GM04504 (cell line): ENCODE measurements at places on chromosomes 11 and 22.

DNA sequence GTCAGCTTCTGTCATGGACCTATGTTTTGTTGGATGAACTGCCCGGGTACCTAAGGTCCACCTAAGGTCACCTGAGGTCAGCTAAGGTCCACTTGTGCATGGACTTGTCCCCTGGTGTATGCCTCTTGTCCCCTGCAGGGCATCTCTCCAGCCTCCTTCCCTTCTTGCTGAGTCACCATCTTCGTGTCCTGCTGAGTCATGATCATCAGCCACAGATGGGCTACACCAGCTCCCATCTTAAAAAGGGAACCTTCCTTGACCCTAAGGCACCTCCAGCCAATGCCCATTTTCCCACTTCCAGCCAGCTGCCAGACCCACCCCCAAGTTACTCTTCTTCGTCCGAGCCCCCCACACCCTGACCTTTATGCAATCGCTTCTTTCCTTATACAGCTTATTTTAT, 544.9 kb downstream of the TBC1D22A start:
- DNase-seq, result peak; percentile 25

DNA sequence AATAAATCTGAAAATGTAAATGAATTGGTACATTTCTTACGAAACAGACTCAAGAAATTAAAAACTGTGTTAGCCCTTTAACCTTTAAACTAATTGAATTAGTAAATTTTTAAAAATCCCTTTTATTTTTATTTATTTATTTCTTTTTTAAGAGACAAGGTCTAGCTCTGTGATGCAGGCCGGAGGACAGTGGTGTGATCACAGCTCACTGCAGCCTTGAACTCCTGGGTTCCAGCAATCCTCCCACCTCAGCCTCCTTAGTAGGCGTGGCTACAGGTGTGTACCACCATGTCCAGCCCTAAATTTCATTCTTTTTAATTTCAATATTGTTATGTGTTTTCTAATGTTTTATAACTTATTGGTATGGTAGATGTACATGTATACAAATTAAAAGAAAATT, 72.6 kb downstream of the MYEOV start:
- DNase-seq, result no peak

DNA sequence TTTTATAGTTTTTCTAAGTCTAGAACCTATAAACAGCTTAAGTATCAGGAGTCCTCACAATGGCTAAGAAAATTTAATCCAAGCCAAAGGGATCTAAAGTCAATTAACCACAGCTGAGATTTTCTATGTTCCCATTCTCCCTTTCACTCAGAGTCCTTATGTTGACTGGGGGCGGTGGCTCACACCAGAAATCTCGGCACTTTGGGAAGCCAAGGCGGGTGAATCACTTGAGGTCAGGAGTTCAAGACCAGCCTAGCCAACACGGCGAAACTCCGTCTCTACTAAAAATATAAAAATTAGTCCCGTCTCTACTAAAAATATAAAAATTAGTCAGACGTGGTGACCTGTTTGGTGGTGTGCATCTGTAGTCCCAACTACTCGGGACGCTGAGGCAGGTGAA, 6.9 kb downstream of the RDX start:
- DNase-seq, result no peak

DNA sequence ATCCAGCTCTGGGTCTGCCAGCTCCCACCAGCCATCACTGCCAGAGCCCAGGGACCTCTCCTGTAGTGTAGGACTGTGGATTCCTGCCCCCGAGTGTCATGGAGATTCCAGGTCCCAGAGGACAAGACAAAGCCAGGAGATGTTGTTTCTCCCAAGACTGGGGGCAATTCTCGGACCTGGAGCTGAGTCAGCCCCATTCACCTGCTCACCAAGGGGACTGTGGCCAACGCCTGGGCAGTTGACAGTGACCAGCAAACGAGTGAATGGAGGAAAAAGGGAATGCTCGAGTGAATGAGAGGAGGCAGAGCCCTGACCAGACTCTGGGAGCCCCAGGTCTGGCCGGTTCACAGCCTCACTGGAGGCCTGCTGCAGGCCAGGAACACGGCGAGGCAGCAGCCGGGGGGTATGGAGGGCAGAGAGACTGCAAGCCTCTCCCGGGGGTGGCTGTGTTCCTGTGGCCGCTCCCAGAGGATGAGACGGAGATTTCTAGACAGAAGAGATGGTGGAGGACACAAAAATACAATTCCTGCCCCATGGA, 61.3 kb upstream of the PRR5 start:
- DNase-seq, result no peak

DNA sequence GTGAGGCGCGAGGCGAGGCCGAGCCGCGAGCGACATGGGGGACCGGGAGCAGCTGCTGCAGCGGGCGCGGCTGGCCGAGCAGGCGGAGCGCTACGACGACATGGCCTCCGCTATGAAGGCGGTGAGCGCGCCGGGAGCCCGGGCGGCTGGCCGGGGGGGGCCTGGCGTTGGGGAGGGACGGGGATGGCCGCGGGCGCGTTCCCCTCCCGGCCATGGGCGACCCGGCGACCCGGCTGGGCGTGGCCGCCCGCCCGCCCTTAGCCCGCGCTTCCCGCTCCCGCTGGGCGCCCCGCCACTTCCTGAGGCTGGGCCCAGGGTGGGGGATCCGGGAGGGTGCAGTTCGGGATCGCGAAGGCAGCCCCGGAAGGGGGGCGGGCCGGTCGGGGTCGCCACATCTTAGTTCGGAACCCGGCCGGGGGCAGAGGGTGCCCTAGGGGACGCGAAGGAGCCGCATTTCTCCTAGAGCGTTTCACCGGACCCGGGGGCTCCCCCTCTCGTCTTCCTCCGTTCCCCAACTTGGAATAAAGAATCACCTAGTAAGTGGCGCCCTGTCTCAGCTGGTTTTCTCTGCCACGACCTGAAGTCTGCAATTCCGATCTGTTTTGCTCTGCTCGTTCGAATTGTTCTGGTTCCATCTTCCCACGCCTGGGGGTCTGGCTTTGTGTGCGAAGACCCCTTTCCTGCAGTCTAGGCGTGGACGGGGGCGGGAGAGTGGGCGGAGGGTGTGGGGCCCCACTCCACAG, 536 bp downstream of the YWHAH start:
- DNase-seq, result no peak

DNA sequence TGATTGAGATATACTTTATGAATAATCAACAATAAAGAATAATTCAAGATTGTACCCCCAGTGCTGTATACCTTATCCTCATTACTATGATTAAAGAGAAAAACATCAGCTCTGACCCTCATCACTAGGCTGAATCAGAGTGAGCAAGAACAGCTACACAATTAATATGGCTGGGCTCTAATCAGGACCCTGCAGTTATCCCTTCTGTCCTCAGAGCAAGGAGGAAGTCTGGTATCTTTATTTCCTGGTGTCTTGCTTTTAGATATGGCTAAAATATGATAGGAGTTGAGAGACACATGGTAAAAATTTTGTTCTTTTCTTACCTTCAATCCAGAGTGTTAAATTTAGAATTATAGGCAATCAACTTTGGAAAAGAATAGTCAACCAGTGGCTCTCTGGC, 28.6 kb upstream of the GAB2 start:
- DNase-seq, result no peak

GRCh38 chr11:612201-612960, 3.4 kb downstream of the IRF7 start:
- no peak for DNase-seq

DNA sequence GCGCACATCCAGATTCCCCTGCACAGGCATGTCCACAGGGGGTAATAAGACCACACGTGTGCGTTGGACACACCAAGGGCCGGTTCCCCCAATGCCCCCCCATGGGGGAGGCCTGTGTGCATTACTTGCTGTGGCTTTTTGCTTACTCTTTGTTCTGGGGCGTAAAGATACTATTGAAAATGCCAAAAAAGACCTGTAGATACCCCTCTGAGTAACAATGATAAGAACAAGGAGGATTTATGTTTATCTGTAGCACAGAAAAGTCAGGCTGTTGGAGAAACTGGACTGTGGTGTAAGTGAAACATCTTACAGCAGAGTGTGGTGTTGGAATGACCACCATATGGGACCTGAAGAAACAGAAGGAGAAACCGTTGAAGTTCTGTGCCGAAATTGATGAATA, 103.2 kb downstream of the TBC1D22A start:
- no peak for DNase-seq

DNA sequence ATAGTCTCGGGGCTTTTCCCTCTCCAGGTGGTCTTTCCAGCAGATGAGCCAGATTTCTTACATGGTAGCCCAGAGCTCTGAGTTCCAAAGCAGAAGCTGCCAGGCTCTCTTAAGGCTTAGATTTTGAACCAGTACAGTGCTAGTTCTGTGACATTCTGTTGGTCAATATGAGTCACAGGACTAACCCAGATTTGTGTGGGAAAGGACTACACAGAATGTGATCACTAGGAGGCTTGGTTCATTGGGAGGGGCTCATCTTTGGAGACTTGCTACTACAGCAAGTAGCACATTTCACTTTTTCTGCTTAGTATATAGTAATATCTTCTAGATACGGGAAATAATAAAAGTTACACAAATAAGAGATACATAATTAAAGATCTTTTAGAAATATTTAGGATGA, 24.1 kb downstream of the RNF214 start:
- DNase-seq, result no peak

GRCh38 chr22:19766240-19766510, 5.6 kb downstream of the TBX1 start:
- no peak for DNase-seq

GRCh38 chr11:35077709-35078469, 61.1 kb upstream of the CD44 start:
- peak; percentile 59 for DNase-seq

DNA sequence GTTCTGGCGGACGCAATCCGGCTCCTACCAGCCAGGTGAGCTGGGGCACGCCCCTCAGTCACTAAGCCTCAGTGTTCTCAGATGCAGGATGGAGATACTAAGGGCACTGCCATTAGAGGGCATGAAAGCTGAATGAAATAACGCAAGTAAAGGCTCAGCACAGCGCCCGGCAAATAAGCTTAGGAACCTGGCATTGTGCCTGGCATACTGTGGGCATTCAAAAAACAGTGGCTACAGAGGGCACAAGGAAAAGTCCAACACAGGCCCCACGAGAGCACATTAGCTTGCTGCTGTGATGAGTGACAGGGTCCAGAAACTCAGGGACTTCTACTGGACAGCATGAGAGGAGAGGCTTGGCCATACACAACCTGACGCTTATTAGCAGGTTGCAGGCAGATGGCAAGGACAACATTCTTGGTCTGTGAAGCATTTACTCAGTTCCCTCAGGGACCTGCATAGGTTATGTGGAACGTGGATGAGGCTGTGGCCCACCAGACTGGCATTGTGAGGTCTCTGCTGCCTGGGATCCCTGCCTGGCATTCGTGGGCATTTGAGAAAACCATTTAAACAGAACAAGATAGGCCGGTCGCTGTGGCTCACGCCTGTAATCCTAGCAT, 12.2 kb downstream of the TXN2 start:
- no peak for DNase-seq

DNA sequence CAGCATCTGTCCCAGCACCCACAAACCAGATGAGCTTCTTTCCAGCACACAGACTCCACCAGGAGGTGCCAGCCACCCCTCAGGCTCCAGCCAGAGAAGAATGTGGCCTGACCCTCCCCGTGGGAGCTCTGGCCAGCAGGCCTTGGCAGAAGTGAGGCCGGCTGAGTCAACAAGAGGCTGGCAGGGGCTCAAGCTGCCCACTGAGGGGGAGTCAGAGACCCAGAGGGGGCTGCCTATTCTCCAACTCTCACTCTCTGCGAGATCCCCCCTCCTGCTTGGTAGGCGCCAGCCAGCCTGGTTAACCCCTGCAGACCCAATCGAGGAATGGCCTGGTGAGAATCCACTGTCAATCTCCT, 10.6 kb upstream of the CDC42EP1 start:
- DNase-seq, result no peak

DNA sequence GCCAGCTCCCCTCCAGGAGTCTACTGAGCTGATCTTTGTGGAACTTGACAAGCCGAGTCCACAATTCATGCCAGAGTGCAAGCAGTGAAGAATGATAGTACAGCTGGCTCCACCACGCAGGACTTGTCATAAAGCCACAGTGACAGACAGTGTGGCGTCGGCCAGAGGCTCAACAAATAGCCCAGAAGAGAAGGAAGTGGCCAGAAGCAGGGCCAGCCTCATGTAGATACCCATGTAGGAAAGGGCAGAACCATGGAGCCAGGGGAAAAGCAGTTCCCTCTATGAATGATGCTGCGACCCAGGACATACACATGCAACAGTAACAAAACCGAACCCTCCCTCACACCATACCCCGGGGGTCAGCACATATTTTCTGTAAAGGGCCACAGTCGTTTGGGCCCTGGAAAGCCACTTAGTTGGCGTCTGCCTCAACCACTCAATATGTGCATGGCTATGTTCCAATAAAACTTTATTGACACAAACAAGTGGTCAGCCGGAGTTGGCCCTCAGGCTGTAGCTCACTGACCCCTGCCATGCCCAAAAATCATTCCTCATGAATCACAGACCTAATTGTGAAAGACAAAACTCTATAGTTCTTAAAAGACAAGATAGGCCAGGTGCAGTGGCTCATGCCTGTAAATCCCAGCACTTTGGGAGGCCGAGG, 161.4 kb downstream of the BRD1 start:
- no peak for DNase-seq

DNA sequence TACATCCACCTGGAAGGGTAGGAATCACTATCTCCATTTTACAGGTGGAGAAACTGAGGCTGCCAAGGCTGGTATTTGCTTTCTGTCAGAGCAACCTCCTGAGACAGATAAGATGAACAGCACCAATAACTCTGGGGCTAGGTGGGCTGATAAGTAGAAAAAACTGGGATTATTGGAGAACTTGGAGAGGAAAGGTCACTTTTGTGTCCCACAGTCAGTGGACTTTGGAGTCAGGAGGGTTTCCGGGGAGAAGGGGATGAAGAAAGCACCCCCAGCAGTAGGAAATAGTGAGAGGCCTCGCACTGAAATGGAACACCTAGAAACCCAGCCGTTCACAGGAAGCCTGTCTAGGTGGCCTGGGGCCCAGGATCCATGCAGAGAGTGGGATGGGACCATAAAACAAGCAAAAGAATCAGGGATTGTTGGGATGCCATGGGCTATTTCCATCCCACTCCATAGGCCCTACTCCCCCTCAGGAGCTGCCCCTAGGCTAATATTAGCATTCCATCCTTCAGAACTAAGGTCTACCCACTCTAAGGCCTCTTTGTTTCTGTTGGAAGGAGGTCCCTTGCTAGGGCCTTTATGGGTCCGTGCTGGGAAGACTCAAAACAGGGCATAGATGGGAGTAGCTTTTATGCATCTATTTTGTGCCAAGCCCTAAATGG, 31.0 kb upstream of the FCHSD2 start:
- DNase-seq, result no peak

- DNase-seq, result no peak
These were observed 19.9 kb downstream of the SYN3 start for GRCh38 chr22:33038131-33038772.

- DNase-seq, result no peak
These were observed 54.8 kb upstream of the PRSS23 start for GRCh38 chr11:86745571-86745970.

DNA sequence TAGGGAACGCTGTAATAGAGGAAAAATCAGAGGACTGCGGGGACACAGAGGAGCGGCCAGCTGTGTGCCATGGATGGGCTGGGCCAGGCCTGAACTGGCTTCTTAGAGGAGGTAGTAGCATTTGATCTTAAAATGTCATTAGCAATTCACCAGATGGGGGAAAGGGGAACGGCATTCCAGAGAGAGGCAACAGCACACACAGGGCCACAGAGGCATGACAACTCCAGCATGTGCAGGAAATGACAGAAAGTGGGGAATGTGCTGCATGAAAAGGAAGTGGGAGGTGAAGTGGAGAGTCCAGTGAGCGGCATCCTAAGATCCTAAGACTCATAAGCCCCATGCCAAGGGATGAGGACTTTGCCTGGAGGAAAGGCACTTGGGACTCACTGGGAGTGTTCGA, 69.0 kb downstream of the UBASH3B start:
- no peak for DNase-seq
